ENCODE measurements at places on chromosomes 5 and 9. TPM values are rescaled to one million over a fixed set of nuclear protein-coding genes. Genes with fewer than 3 reads are reported as not detected.

The FOXD4L3 gene
- total RNA-seq = not detected

The PCDHGA9 gene
- 5.2 TPM for total RNA-seq

The RNF208 gene
- 4.2 TPM for total RNA-seq

The CCDC192 gene
- not detected for total RNA-seq

The CDH9 gene
- total RNA-seq = not detected

The ALDH1A1 gene
- total RNA-seq = 1.6 TPM

The PIP5KL1 gene
- 4.2 TPM for total RNA-seq

The SPINK7 gene
- total RNA-seq = not detected

The BAAT gene
- total RNA-seq = not detected

The F12 gene
- 4.0 TPM for total RNA-seq

DNA sequence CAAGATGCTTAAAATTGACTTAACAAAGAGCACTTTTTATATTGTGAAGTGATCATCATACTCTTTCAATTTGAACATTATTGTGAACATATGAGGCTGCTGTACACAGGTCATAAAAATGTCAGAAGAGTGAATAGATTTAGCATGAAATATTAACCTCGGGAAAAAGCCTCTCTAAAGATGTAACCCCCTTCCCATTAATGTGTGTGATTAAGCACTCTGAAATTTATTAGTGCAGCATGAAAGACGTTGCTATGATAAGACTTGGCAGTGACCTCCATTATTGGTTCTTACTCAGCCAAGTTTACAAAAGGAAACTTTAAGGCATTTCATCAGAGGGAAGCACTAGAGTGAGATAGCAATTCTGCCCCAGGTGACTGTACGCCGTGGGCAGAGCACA, 326.5 kb downstream of the NTRK2 start:
- DNase-seq = no peak

GRCh38 chr5:87169300-87169991, 98.2 kb upstream of the RASA1 start:
- no peak for DNase-seq

DNA sequence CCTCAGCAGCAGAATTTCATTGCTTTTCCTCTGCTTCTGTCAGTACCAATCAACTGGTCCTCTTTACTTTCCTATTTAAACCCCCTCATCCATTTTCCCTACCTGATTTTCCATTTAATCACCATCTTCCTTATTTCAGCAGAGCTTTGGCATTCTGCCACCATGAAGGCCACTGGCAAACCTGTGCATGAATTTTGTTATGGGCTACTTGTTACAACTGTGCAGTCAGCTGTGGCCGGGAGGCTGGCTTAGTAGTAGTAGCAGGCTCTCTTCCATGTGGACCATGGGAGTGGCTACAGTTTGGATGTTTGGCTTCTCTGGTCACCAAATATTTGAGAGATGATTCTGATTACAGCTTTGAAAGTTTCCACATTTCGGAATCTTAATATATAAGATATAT, 976.6 kb upstream of the SEMA6A start:
- DNase-seq = no peak

- no peak for DNase-seq
These were observed 317.8 kb upstream of the ADCY2 start for GRCh38 chr5:7078101-7078500.

GRCh38 chr9:133375116-133375723, 640 bp downstream of the SURF4 start:
- no peak for DNase-seq

DNA sequence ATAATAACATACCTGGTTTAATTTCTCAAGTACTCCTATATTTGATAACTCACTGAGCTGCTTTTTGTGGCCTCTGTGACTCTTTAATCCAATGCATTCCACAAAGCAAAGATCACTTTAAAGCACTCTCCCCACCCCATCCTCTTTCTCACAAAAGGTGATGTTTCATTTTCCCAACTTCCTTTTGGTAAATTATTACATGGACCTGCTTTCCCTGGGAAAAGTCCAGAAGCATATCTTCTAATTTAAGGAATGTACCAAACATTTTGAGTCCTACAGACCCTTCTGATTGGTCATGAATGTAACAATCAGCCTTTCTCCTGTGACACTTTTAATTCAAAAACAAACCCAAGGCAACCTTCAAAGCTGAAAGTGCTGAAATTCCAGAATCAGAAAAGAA, 71.1 kb downstream of the MLLT3 start:
- peak; percentile 71 for DNase-seq

- no peak for DNase-seq
These were observed 2.6 kb upstream of the PPARGC1B start for GRCh38 chr5:149727336-149728035.

GRCh38 chr9:115593587-115594091, 475.7 kb upstream of the TNC start:
- DNase-seq = no peak

- DNase-seq = no peak
These were observed 11.8 kb downstream of the GLIS3 start for GRCh38 chr9:4287886-4288588.

DNA sequence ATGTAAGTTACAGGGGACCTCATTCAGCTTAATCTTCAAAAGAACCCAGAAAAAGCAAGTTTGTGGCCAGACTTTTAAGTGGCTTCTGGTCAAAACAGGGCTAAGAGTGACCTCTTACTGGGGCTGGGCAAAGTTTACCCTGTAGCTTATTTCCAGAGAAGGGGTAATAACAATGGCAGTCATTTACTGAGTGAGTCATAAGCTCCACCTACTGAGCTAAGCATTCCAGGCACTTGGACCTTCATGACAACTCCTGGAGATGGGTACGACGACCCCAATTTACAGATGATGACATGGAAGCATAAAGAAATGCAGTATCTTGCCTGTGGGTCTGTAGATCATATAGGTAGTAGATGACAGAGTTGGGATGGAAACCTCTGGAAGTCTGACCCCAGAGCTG, 4.7 kb upstream of the GPR151 start:
- DNase-seq = no peak

GRCh38 chr5:133471699-133472098, 140.6 kb downstream of the FSTL4 start:
- no peak for DNase-seq

GRCh38 chr5:172443441-172444109, 10.8 kb downstream of the SH3PXD2B start:
- peak; percentile 84 for DNase-seq

- peak; percentile 62 for DNase-seq
These were observed 71.2 kb upstream of the GLIS3 start for GRCh38 chr9:4371108-4371507.

DNA sequence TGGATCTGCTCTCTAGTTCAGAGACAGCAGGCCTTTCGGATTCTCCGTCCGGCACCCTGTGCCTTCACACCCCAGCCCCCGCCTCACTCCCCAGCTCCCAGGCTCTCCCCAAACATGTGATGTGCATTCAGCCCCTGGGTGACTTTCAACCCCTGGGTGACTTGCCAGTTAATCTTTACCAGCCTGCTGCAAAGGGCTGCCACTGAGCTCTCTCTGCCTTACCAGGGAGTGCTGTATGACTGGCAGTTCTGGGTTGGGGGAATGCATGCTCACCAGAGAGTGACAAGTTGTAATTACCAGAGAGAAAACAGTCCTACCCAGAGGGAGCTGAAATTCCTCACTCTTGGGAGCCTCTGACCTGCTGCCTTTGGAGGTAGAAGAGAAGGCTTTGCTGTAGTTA, 4.9 kb upstream of the ADRA1B start:
- peak; percentile 67 for DNase-seq

DNA sequence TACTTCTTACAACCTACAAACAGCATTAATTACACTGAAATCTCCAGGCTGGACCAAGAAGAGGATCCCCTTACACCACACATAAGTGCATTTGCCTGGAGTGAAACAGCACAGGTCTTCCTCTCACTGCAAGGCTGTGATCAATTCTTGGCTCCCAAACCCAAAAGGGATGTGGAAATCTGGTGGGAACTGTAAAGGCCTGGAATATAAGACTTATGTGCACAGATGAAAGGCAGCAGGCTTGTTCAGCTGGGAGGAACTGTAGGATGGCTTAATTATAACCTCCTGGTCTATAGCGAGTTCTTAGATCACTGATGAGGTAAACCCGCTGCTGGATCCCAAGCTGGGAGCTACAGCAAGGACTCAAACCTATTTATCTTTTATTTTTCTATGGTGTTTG, 182.9 kb upstream of the TNC start:
- DNase-seq = no peak

- no peak for DNase-seq
These were observed 7.9 kb upstream of the ANKDD1B start for GRCh38 chr5:75603371-75603770.

- DNase-seq = no peak
These were observed 1.1 kb upstream of the FYB1 start for GRCh38 chr5:39220280-39221030.

GRCh38 chr9:88530051-88530450, 4.9 kb upstream of the NXNL2 start:
- DNase-seq = peak; percentile 65

GRCh38 chr9:35660966-35661415, 2.9 kb downstream of the CCDC107 start:
- no peak for DNase-seq

GRCh38 chr9:33950371-33950770, 98.3 kb downstream of the UBAP2 start:
- DNase-seq = no peak

GRCh38 chr5:161342886-161343285, 203.6 kb downstream of the GABRB2 start:
- no peak for DNase-seq

DNA sequence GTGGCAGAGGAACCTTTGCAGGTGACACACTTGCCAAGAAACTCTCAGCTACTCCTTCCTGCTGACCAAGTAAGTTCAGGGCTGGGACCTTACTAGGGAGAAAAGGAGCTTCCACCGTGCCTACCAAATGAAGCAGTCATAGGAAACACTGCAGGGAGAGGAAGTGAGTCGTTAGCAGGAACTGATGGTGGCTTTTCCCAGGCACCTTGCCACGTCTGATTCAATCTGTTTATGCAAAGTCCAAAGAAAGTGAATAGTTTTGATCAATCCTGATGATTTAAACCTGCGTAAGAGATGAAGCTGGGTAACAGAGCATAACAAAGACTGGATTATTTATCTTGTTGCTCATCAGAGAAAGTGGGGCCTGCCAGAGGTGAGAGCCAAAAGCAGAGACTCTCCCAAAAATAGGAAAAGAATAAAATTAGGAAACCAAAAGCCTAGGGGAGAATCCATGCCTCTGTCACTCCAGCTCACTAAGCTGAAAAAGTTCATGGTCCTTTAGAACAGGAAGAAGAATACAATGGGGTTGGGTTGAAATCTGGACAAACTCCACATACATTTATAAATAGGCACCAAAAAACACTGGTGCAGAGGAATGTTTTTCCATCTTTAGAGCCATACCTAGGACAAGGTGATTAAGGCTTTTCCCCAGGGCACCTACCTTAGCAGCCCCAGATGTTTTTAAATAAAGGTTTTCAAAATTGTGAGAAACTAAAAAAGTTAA, 9.3 kb upstream of the PFDN1 start:
- peak; percentile 76 for DNase-seq

- DNase-seq = no peak
These were observed 51.5 kb downstream of the SEMA4D start for GRCh38 chr9:89446261-89446960.

DNA sequence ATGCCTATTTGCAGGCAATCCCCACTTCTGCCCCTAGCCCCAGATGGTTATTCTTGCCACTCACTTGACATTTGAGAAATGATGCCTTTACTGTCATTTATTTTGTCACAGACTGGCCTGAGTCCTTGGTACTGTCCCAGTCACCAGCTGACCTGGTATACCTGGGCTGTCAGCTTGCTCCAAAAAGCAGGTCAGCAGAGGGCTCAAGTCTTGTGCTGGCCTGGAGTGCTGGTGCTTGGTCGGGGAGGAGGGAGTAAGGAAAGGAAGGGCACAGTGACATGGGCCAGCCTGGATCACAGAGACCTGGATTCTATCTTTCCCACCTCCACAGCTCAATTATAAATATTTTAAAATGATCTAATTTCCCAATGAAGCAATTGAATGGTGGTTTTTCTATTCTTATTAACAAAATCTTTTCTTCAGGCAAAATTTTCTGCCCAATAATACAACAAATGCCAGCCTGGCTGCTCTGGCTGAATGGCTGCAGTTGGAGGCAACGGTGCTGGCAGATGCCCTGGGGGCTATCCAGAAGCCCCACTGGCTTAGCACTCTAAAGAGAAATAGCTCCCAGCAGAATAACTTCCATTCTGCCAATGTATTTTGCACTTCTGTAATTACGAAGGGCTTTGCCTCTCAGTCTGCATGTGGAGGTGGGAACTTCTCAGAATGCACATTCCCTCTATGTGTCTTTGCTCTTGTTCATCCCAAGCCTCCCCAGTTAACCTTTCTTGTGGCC, 160.6 kb downstream of the GADD45G start:
- DNase-seq = no peak

GRCh38 chr5:137114529-137114928, 384.6 kb downstream of the SPOCK1 start:
- no peak for DNase-seq

DNA sequence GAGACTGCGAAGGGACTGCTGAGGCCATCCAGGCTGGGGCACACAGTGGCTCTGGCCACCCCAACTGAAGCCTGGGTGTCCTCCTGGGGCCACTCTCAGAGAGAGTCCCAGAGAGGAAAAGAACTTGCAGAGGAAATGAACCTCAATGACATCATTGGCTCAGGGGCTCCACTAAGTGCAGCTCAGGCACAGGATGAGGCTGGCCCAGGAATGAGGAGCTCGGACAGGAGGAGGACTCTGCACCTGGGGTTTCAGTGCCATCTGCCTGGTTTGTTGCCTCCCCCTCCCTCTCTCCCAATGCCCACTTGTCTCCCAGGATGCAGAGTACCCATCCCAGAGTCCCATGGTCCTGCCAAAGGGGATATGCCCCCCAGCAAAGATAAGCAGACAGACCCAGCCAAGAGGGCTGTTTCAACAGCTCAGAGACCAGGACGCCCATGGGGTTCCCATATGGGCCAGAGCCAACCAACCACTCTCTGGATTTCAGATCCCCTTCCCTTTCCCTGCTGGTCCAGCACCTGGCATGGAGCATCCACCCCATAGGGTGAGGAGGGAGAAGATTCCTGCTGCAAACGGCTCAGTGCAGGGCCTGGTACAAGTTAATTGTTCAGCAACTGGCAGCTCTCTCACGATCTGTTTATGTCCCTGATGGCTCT, 26.9 kb upstream of the OLFM1 start:
- DNase-seq = no peak

- no peak for DNase-seq
These were observed 16.5 kb upstream of the FBXL7 start for GRCh38 chr5:15483351-15484097.

All from kidney epithelial cell (primary cell).